ENCODE measurements at places on chromosomes 11 and 22.

DNA sequence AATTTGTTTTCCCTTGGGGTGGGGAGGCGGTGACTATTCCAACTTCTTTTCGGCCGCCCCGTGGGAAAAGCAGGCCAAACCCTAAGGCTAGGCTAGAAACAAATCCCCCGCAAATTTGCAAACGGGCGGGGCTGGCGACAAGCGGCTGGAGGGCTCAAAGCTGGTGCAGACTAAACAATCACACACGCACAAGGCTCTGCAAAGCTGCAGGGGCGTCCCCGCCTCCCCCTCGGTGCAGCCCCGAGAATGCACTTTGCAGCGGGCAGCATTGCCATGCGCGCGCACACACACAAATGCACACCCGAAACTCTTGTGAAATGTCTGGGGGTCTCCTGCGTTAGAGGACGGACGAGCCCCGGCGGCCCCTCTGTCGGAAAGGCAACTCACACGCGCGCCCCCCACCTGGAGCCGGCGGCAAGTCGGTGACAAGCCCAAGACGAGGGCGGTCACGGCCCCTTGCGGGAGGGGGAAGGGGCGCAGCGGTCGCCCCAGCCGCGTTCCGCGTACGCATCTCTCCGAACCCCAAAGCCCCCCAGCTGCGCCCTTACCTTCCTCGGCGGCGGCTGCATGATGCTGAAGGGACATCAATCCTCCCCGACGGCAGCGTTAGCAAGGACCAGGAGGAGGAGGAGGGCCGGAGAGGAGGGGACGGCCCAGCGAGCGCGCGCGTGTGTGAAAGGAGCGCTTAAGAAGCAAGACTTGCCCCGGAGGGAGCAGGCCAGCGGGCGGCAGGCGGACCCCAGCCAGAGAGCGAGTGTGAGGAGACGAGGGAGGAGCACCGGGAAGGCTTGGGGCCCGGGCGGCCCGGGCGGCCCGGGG lies 600 bp downstream of the FCHSD2 start:
- H3K4me3 ChIP-seq, result peak overlapping the region; percentile 79
- no peaks in the 10 kb centered on the region for H3K27me3 ChIP-seq
- no peaks in the 10 kb centered on the region for H3K36me3 ChIP-seq
- peak overlapping the region; percentile 90 for H3K27ac ChIP-seq

DNA sequence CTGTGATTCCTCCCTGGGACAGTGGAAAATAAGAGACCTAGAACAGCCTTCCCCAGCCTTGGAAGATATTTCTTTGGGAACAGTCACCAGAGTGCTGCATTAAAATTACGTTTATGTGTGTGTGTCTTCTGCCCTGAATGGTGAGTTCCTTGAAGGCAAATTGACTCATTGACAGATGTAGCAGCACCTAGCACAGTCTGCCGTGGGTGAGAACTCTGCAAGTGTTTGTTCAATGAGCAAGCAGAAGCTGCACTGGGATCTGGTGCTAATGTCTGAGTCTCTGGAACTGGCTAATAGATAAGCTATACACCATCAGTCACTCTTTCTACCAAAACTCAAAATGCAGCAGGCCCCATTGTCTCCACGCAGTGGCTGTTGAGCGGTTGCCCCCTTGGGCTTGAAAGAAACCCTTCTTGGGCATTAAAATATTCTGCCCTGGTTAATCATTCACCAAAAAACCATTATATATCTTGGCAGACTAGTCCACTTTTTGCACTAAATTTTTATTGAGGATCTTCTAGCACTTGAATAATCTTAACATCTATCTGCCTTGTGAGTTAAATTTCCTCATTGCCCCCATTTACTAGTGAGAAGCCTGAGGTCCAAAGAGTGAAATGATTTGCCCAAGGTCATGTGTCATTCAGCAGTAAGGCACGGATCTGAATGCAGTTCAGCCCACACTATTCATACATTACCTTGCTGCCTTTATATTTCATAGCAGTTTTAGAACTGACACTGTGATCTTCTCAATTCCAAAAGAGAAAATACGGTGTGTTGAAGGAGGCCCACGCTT lies 87.8 kb upstream of the GALNT18 start:
- H3K27ac ChIP-seq, result no peak overlapping the region
- no peaks in the 10 kb centered on the region for H3K36me3 ChIP-seq
- DNase-seq, result no peak
- H3K27me3 ChIP-seq, result no peaks in the 10 kb centered on the region
- H3K4me3 ChIP-seq, result no peak overlapping the region

DNA sequence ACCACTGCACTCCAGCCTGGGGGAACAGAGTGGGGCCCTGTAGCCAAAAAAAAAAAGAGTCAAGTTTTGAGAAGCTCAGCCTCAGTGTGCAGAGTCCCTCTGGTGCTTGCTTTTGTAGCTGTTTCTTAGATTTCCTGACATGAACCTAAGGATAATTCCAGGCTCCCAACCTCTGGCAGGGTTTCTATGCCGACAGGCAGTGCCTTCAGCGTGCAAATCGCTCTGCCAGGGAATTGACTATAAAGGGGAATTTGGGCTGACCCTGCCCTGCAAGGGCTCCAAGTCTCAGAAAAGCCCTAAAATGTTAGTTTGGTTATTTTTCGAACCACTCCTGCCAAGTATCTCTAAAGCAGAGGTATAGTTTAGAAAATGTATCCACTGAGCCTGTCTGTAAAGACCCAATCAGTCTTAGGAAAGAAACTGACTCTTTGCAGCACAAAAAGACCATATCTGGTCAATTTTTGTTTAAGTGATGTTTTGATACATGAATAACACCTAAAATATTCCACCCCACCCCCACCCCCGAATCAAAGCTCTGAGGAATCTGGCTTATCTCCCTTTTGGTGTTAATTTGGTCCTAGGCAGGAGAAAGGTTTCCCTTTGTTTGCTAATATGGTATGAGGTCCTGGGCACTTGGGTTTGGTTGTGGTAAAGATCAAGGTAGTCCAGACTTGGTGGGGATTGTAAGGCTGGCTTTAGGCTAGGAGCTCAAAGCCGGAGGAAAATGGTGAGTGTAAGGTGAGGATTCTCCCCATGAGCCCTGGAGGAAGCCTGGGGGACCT lies 49.7 kb downstream of the ANO1 start:
- H3K4me3 ChIP-seq, result no peak overlapping the region
- H3K27ac ChIP-seq, result no peak overlapping the region
- DNase-seq, result no peak
- no peaks in the 10 kb centered on the region for H3K36me3 ChIP-seq

- H3K4me3 ChIP-seq, result no peak overlapping the region
- no peak overlapping the region for H3K27ac ChIP-seq
- H3K36me3 ChIP-seq, result no peaks in the 10 kb centered on the region
- H3K4me1 ChIP-seq, result no peaks in the 10 kb centered on the region
Measured at GRCh38 chr22:28017558-28017820, 98.4 kb upstream of the PITPNB start.

- no peaks in the 10 kb centered on the region for H3K4me1 ChIP-seq
- H3K27ac ChIP-seq, result no peak overlapping the region
- no peak overlapping the region for H3K4me3 ChIP-seq
- H3K27me3 ChIP-seq, result no peaks in the 10 kb centered on the region
- no peak for DNase-seq
Measured at GRCh38 chr11:12042215-12042676, 33.8 kb upstream of the DKK3 start.

DNA sequence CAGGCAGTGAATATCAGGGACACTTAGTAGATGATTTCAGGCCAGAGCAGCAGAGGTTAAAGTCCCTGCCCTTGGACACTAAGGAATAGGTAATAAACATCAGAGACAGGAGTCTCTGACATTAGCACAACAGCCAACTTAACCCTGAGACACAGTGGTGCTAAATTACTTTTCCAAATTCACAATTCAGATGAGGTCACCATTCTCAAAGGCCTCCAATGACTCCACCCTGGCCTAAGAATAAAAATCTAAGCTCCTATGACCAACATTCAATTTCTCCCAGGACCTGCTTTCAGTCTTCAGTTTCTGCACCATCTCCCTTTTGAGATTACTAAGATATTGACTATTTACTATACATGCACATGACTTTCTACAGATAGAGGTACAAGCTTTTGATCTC lies 42.0 kb downstream of the BLID start:
- peaks cover 32% of the 10 kb centered on the region for H3K4me1 ChIP-seq
- no peak overlapping the region for H3K27ac ChIP-seq
- no peak overlapping the region for H3K4me3 ChIP-seq
